ENCODE measurements at places on chromosomes 1 and 21. TPM values are rescaled to one million over a fixed set of nuclear protein-coding genes. Genes with fewer than 3 reads are reported as not detected.

DNA sequence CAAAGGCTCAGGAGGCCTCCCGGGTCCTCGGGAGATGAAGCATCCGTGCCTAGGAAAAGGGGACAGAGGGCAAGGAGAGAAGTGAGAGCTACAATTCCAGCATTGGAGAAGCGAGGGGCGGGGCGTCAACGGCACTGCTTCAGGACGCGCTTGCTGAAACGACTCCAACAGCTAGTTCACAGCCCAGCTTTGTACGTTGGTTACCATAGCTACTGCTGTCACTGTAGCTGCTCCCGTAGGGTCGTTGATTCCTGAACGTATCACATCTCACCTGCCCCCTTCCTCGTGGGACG, 63.1 kb downstream of the TOR1AIP2 start:
- peak; percentile 65 for ATAC-seq

DNA sequence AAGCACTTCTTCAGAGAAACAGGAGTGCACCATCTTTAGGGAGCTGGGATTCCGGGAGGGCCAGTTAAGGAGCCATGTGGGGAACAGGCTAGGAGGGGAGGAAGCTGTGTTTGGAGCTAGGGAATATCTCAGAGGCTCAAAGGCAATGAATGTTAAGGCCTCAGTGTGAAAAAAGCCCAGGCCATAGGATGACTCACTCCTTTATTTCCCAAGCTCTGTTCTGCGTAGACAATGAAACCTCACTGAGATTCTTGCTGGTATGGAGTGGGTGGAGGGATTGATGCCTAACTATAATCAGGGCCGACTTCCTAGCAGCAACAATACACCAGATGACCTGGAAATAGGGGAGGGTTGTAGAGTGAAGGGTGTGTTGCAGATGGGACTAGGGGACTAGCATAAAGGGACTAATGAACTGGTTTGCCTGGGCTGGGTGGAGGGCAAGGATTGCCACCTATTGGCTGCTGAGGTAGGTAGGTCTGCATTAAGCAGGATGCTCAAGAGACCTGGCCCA, 2.1 kb downstream of the GNAT2 start:
- peak; percentile 30 for ATAC-seq

- no peak for ATAC-seq
These were observed 94.7 kb downstream of the DMRTA2 start for GRCh38 chr1:50328552-50328951.

DNA sequence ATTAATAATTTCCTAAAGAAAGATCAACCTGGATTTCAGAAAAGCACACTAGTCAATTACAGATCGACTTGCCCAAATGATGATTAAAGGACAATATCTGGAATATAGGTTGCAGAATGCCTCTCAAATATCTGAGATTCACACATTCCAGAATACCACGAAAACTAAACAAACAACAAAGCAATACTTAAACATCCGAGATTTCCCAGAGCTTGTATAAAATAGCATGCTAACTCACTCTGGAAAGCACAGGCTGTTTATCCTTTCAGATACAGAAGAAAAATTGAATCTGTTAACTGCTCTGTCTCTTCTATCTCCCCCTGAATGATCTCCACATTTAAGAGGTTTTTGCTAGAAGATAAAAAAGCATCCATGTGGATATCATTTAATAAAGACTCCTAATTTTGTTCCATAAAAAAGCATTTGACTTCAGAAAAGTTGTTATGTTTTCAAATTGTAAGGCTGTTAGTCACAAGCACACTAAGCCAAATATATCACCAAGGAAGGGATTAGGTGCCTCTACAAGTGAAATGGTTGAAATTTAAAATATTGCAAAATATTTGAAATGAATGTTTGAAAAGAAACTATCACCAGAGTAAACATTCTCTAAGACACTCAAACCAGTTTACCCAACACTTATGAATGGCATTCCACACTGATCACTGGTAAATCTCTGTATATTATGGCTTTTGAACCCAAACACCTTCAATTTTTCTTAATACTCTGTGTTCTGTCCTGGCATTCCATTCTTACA, 865.1 kb upstream of the ADAMTS5 start:
- no peak for ATAC-seq

The PTPN22 gene
- not detected for total RNA-seq

Data from motor neuron (in vitro differentiated cells).